ENCODE measurements at places on chromosomes 2 and 18. TPM values are rescaled to one million over a fixed set of nuclear protein-coding genes. Genes with fewer than 3 reads are reported as not detected.
A peak's percentile ranks its signal among the peaks of the same experiment; 100 is the strongest.

DNA sequence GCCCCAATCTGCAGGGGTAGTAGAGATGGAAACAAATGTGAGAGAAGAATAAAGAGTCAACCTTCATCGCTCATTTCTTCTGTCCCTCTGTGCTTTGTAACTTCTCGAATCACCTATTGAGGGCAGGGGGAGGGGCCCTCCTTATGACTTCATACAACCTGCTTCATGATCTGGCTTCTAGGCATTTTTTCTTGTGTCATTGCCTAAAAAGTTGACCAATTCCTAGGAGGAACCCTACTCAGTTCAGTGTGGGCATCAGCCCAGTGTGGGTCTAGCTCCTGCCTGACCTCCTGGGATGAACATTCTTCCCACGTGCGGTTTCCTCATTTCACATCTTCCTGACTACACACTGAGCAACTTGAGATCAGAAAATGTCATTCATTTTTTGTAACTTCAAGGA is 46.3 kb upstream of the CREB1 start:
- no peak for DNase-seq

RNF125 gene
- 20.9 TPM for polyA plus RNA-seq

GRCh38 chr18:8601277-8602032 is 7.8 kb upstream of the RAB12 start:
- DNase-seq, result no peak

UGT1A5 gene
- polyA plus RNA-seq, result not detected

GRCh38 chr2:109689182-109689930 is 75.2 kb downstream of the SOWAHC start:
- DNase-seq, result no peak

HDHD2 gene
- 45.6 TPM for polyA plus RNA-seq

DNA sequence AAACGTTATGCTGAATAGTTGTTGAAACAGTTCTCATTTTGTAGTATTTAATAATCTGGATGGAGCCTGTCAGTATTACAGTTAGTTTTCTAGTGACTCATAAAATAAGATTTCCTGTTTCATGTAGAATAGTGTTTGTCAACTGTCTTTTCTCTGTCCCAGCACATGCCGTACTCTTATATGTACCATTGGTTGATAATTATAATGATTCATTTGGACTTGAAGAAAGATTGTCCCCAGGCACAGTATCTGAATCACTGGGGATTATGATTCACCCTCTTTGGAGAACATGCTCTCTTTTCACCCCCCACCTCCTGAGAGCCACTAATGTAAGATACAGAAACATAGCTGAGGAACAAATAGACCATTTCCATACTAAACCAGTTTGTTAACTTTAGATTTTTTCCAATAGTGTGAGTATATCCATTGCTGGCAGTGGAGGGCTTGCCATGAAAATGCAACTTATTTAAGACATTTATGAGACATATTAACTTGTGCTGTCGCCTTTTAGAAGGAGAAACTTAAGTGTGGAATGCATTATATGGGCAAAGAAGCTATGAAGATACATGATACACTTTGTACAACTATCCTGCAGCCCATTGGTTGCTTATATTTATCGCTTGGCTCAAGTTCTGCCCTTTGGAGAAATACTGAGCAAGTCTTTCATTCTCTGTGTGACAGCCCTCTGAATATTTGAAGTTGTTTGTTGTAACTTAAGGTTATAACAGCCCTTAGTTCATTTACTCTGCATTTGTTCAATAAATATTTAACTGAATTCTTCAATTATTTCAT is 12.4 kb downstream of the COPS8 start:
- DNase-seq, result no peak

DNA sequence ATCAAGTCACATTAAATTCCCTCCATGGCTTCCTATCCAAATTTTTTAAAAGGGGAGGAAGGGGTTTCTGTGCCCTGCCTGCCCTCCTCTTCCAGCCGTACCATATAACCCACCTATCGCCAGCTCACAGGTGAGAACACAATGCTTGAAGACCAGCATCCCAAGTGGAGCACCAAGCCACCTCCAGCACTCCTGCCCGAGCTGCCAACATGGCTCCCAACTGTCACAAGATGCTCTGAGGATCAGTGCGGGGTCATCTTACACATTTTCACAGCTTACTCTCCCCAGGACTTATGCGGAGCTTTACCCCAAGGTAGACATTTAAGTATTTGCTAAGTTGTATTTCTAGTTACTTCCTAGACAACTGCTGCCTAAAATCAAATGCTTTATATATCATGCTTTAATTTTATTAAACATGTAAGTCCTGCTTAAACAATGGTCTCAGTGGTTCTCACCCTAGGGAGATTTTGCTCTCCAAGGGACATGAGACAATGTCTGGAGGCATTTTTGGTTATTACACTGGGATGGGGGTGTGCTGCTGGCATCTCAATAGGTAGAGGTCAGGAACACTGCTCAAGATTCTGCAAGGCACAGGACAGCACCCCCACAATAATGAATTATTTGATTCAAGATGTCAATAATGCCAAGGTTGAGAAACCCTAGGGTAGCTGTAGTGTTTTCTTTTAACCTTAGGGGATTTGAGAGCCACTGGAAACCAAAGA is 45.8 kb downstream of the SF3B1 start:
- no peak for DNase-seq

DNA sequence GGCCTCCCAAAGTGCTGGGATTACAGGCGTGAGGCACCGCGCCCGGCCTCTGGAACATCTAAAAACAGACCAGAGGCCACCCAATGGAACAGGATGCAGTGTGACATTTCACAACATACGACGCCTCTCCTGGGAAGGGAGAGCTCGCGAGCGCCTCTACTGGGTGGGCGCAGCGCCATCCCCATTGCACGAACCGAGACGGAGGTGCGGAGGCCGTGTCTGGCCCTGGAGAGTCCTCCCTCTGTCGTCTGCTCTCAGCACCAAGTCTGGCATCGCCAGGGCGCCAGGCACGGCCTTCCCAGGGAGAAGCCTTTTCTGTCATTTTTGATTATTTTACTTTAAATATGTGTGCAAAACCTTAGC is 9.4 kb upstream of the GBX2 start:
- no peak for DNase-seq

GAREM1 gene
- polyA plus RNA-seq, result 0.06 TPM

EMILIN2 gene
- polyA plus RNA-seq, result 2.9 TPM

PRKD3 gene
- polyA plus RNA-seq, result 31.5 TPM

GRCh38 chr2:15923597-15923996 is 16.8 kb upstream of the MYCN start:
- no peak for DNase-seq

DNA sequence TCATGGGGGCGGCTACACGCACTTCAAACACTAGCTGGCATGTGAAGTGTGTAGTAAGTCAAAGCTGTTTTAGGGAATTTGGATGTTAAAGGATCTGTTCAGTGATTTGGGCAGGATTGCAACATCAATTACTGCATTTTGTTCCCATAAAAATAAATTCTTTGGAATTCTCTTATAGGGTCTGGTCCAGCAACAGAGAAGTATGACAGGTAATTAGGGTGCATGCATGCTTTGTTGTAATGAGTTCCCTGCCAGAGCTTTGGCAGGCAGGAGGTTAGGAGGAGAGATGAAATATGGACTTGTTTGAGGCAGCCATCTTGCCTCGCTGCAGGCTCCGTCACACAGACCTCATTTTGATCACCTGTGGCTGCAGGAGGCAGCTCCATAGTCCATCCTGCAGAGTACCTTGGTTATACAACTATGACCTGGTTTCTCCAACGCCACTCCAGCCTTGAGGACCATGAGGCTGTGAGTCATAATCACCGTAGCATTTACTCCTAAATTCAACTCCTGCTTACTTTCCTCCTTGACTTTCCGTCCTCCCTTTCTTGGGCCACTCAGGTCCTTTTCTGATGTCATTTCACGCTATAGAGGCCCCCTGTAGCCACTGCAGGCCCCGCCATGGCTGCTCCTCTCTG is 26.5 kb upstream of the EML4 start:
- DNase-seq, result no peak

GRCh38 chr2:15730545-15731212 is 139.0 kb downstream of the DDX1 start:
- no peak for DNase-seq

GRCh38 chr18:23816740-23817139 is 127.5 kb downstream of the LAMA3 start:
- DNase-seq, result no peak

DNA sequence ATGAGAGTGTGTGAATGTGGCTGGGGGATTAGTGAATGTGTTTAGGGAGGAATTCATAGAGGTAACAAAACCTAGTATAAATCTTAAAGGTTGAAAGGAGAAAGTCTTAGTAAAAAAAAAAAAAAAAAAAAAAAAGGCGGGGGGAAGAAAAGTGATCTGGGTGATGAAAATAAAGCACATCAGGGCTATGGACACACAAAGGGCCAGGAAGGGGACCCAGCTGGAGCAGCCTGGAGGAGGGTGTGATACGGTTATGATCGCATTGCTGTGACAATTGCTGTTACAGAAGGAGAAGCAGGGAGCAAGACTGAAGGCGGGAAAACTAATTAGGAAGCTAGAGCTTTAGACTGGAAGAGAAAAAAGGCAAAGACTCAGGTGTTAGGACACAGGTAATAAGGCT is 85.4 kb downstream of the DLGAP1 start:
- no peak for DNase-seq

- no peak for DNase-seq
Measured at GRCh38 chr2:30584116-30584515, 137.1 kb downstream of the LCLAT1 start.

STAT4 gene
- polyA plus RNA-seq, result 78.2 TPM

- DNase-seq, result no peak
Measured at GRCh38 chr2:101751875-101752619, 54.5 kb downstream of the MAP4K4 start.

DNA sequence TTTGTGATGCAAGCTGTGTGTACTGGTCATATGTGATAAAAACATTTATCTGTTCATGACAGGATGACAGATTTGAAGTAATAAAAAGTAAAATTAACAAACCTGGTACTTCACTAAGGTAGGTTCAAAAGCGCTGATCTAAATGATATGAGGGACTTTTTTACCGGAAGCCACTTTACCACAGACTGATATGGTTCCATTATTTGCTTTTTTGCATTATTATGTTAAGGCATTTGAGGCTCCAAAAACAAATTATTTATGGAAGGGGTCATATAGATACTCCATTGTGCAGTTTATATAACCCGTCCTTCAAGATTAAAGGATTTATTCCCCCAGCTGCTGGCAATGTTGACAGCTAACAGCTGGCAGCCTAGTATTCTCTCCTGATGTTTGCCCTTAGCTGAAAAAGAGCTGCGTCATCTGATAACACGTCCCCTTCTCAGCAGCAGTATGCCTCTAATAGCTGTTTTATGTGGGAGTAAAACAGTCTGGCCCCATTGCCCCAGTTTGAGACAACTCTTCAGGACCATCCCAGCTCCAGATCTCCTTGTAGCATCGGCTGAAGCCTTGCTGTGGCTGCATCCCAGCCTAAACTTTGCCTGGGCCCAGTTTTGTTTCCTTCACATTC is 84.8 kb upstream of the XIRP2 start:
- DNase-seq, result peak; percentile 30

GRCh38 chr2:230602562-230603230 is 109.9 kb upstream of the CAB39 start:
- no peak for DNase-seq

DNER gene
- not detected for polyA plus RNA-seq

- no peak for DNase-seq
Measured at GRCh38 chr2:8472545-8473323, 209.1 kb upstream of the ID2 start.

DNA sequence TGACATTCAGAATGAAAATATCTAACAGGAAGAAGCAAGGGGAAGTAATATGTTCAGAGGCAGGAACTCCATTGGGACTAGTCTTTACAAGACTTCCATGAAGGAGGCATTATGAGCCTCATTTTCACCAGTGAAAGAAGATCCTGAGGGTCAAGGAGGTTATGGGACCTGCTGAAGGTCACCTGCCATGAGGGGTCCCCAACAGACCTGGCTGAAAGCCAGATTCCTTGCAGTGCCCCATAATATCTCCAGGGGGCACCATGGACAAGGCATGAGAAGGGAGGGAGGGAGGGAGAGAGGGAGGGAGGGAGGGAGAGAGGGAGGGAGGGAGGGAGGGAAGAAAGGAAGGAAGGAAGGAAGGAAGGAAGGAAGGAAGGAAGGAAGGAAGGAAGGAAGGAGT is 27.9 kb downstream of the XDH start:
- no peak for DNase-seq

YPEL5 gene
- polyA plus RNA-seq, result 129 TPM

NPPC gene
- not detected for polyA plus RNA-seq

DNA sequence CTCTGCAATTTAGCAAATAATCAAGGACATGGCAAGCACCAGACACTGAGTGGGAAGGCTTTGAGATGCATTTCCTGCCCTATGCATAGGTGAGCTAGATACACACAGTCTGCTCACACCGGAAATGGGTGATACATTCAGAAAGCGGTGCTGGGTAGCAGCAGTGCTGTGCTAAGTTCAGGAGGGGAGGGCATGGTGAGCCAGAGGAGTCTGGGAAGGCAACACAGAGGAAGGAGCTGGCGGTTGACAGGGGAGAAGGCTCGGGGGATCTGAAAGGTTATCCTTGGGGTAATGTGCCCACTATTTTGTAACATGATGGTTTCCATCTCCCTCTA is 57.4 kb upstream of the EPAS1 start:
- DNase-seq, result peak; percentile 57

DNA sequence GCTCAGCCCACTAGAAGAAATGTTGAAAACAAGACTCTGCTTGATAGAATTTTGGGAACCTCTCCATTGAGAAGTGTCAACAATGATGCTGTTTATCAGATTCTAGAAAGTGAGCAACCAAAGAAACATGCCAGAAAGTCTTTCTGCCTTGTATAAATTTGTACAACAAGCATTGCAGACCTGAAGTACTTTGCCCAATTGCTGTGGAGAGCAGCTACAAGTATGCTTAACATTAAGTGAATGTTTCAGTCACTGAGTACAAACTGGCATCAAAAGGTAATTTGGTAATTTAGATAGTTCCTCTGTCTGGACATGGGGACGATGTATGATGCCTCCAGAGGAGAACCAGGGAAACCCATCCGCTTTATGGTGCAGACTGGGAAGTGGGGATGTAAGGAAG is 33.4 kb upstream of the SKA1 start:
- DNase-seq, result no peak

Measured in naive thymus-derived CD4-positive, alpha-beta T cell (primary cell).